H1 (cell line): ENCODE measurements at places on chromosomes 3 and 15. TPM values are rescaled to one million over a fixed set of nuclear protein-coding genes. Genes with fewer than 3 reads are reported as not detected.

The TRAK1 gene
- 32.7 and 35.4 TPM in 2 replicates for total RNA-seq

GRCh38 chr3:69144631-69145245 lies 22.3 kb upstream of the LMOD3 start:
- H3K36me3 ChIP-seq, result no peaks in the 10 kb centered on the region
- no peak overlapping the region for H3K4me3 ChIP-seq
- H3K4me1 ChIP-seq, result peaks cover 3% of the 10 kb centered on the region
- no peak overlapping the region for H3K27ac ChIP-seq

The ALDH1L1 gene
- 1.6 TPM in 2 replicates for total RNA-seq

DNA sequence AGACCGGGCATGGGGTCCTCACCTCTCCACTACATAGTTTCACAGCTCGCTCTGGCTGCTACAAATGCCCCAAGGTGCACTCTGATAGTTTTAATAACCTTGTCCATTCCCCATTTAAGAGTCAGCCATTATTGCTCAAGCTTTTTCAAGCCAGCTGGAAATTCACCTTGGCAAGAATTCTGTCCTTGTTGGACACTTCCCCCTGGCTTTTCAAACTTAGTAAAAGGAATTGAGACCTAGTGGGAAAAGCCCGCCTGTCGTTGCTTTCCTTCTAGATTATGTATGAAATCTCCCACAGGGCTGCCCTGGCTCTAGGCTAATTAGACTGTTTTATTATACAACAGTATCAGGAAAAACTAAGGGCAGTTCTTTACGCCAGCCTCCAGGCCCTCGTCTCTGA lies 293.7 kb upstream of the GADL1 start:
- H3K27me3 ChIP-seq, result no peaks in the 10 kb centered on the region
- DNase-seq, result no peak
- H3K36me3 ChIP-seq, result no peaks in the 10 kb centered on the region
- H3K4me3 ChIP-seq, result no peak overlapping the region

DNA sequence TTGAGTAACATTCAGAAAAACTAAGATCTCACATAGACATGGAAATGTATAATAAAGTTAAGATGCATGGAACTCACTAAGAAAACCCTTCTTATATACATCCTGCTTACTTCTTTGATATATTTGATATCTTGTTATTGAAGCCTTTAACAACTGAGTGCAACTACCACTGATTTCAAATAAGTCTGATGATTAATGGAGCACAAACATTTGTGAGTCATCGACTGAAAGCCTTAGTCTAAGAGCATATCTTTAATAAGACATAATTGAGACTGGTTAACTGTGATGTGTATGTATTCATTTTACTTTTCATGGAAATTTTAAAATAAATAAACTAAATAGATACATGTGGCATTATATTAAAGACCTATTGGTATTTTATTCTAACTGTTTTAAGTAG lies 740.5 kb downstream of the EPHA3 start:
- no peaks in the 10 kb centered on the region; the same call in 1 of the 2 replicates for H3K36me3 ChIP-seq
- no peaks in the 10 kb centered on the region for H3K4me1 ChIP-seq
- H3K27ac ChIP-seq, result no peak overlapping the region
- no peaks in the 10 kb centered on the region for H3K27me3 ChIP-seq

The FBN1 gene
- total RNA-seq, result 3.3 and 4.0 TPM in 2 replicates

The LMAN1L gene
- total RNA-seq, result not detected in 2 replicates

The PLA1A gene
- total RNA-seq, result not detected in 2 replicates

- no peak overlapping the region for H3K4me3 ChIP-seq
- H3K36me3 ChIP-seq, result peaks cover 3% of the 10 kb centered on the region; the same call in 1 of the 2 replicates
- DNase-seq, result no peak
- no peak overlapping the region for H3K27ac ChIP-seq
- no peaks in the 10 kb centered on the region for H3K27me3 ChIP-seq
Measured at GRCh38 chr3:127491323-127491722, 99.2 kb downstream of the TPRA1 start.

DNA sequence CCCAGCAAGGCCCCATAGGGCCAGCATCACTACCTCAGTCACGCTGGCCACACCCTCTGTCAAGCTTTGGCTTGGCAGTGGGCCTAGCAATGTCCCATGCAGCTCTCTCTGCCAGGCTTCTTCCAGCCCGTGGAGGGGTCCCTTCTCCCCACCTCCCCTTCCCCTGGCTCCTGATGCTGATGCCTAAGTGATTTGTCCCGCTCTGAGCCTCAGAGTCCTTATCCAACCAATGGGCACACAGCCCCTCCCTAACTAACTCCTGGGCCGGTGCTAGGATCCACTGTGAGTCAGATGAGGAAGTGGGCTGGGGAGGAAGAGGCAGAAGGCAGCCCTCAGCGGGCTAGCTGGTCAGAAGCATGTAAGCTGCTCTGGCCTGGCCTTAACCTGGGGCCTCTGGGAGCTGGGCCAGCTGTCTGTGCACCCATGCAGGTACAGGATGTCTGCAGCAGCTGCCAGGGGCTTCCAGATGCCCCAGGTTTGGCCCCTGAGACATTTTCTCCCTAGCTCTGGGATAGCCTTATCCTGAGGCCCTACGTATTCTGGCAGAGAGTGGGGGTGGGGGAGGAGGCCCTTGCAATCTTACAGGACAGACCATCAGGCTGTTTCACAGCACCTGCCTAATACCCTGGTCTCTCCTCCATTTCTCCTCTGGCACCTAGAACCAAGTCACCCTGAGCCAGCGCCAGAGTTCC lies 740 bp upstream of the ZBTB47 start:
- H3K27ac ChIP-seq, result no peak overlapping the region
- H3K4me3 ChIP-seq, result no peak overlapping the region
- H3K4me1 ChIP-seq, result peaks cover 39% of the 10 kb centered on the region
- DNase-seq, result peak; percentile 58
- peaks cover 4% of the 10 kb centered on the region; the same call in 1 of the 2 replicates for H3K36me3 ChIP-seq

The COL6A5 gene
- total RNA-seq, result 0.06 TPM in 1 of 2 replicates, not detected in the other

DNA sequence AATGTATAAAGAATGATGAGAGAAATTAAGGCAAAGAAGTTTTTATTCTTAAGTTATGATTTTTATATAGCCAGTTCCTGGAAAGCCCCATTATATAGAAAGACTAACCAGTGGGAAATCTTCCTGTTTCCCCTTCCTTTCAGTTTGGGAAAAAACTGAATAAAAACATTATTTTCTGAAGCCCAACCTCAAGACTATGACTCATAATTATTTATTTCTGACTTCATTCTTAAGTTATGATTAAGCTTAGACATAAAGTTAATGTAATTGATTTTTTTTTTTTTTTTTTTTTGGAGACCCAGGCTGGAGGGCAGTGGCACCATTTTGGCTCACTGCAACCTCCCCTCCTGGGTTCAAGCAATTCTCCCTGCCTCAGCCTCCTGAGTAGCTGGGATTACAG lies 55.8 kb downstream of the TRPC1 start:
- H3K4me1 ChIP-seq, result no peaks in the 10 kb centered on the region
- no peaks in the 10 kb centered on the region for H3K36me3 ChIP-seq
- H3K27me3 ChIP-seq, result no peaks in the 10 kb centered on the region
- no peak for DNase-seq
- no peak overlapping the region for H3K4me3 ChIP-seq

DNA sequence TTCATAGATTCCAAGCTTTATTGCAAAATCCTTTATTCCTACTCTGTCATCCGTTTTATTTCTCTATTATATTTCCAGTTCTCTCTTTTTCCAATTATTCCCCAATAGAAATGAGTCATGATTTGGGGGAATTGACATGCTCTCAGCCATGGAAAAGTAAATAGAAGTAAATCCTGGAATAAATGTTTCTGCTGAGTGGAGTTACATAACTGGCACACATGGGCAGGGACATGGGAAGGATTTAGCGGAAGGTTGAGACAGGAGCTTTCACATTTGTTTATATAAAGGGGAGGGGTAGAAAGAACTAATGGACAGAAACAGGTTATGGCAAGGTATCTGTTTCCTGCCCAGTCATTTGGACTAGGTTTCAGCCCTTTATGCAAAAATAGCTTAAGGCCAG lies 221.6 kb downstream of the PLOD2 start:
- H3K4me3 ChIP-seq, result no peak overlapping the region
- H3K27ac ChIP-seq, result no peak overlapping the region
- no peak for DNase-seq
- no peaks in the 10 kb centered on the region for H3K4me1 ChIP-seq
- no peaks in the 10 kb centered on the region for H3K27me3 ChIP-seq

The RAB6B gene
- total RNA-seq, result 15.6 and 16.8 TPM in 2 replicates

- H3K27ac ChIP-seq, result no peak overlapping the region
- H3K4me1 ChIP-seq, result no peaks in the 10 kb centered on the region
- H3K36me3 ChIP-seq, result peaks cover 7% of the 10 kb centered on the region; the same call in 1 of the 2 replicates
- H3K4me3 ChIP-seq, result no peak overlapping the region
- H3K27me3 ChIP-seq, result no peaks in the 10 kb centered on the region
- no peak for DNase-seq
Measured at GRCh38 chr3:31790193-31791089, 190.6 kb downstream of the OSBPL10 start.

DNA sequence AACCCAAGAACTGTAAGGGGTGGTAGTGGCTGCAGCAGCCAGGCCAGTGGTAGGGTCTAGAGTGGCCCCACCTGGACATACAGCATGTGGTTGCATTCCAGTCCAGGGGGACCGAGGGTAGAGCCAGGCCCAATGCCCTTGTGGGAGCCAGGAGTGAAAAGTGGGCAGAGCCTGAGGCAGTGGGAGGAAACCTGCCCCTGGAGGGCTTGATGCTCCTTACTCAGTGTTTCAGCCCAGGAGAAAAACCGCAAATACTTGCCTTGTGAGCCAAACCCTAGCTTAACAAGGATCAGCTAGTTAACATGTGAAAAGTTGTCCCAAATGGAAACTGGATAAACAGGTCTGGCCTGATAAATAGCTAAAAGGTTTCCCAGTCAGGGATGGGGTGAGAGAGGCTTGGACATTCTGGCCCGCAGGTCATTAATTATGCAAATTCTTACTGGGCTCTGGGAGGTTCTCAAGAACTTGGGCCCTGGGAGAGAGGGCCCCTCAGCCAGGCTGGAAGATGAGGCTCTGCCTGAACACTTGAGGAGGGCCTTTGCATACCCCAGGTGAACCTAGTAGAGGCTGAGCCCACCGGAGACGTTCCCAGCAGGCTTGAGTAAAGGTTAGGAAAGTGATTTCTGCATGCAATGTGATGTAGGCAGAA lies 222.1 kb downstream of the THSD4 start:
- H3K27ac ChIP-seq, result peak overlapping the region; percentile 26; the same call in 1 of the 2 replicates
- H3K36me3 ChIP-seq, result no peaks in the 10 kb centered on the region
- no peak for DNase-seq
- no peak overlapping the region for H3K4me3 ChIP-seq
- no peaks in the 10 kb centered on the region for H3K27me3 ChIP-seq
- H3K4me1 ChIP-seq, result peaks cover 12% of the 10 kb centered on the region

DNA sequence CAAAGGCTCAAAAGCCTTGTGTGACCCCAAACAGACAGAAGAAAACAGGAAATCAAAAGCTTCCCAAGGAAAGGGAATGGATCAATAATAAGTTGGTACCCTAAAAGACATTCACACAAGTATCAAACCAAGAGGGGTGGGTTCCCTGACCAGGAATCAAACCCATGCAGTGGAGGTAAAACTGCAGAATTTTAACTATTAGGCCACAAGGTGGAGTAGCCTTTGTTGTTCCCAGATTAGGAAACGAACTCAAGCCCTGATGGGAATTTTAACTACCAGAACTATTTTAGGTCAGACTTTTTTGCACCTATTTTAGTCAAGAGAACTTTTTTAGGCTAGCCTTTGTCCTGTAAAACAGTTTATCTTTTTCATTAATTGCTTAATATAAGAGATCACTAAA lies 31.4 kb downstream of the SETMAR start:
- no peaks in the 10 kb centered on the region for H3K27me3 ChIP-seq
- H3K4me3 ChIP-seq, result no peak overlapping the region

The EXOSC7 gene
- 86.3 and 94.5 TPM in 2 replicates for total RNA-seq

The TTC21A gene
- 1.7 and 2.8 TPM in 2 replicates for total RNA-seq

The SATB1 gene
- 28.0 and 28.4 TPM in 2 replicates for total RNA-seq

DNA sequence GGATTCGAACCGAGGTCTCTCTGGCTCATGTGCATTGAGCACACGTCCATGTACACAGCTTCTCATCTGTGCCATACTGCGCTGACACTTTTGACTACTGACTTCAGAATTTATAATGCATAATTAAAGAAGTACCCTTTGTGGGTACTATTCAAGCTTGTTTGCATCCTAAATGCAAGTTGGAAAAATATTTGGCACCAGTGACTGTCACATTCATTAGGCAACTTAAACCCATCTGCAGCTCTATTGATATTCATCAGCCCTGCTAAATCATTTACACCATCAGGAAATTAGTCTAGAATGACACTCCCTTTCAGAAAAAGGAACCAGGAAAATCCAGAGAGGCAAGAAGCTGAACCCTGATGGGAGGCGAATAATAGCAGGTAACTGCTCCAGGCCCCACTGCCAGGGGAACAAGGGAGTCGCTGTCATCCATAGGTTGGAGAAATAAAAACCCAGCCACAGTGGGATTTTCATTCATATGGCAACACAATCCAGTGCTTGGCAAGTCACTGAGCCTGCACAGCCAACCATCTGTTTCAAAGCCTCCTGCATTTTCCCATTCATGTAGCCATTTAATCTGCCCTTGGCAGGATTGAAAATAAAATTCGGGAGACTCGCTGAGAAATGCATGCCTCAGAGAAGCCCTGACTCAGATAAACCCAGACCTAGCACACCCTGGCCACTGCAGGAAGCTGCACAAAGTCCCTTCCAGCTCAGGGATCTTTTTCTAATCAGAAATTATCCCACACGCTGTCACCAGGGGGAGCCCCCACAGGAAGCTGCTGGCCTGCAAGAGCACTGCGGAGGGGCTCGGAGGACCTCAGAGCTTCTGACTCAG lies 103.0 kb upstream of the VEPH1 start:
- no peaks in the 10 kb centered on the region for H3K27me3 ChIP-seq
- DNase-seq, result peak; percentile 94
- H3K4me1 ChIP-seq, result no peaks in the 10 kb centered on the region
- no peak overlapping the region for H3K27ac ChIP-seq
- no peak overlapping the region; the same call in 1 of the 2 replicates for H3K4me3 ChIP-seq
- no peaks in the 10 kb centered on the region for H3K36me3 ChIP-seq

DNA sequence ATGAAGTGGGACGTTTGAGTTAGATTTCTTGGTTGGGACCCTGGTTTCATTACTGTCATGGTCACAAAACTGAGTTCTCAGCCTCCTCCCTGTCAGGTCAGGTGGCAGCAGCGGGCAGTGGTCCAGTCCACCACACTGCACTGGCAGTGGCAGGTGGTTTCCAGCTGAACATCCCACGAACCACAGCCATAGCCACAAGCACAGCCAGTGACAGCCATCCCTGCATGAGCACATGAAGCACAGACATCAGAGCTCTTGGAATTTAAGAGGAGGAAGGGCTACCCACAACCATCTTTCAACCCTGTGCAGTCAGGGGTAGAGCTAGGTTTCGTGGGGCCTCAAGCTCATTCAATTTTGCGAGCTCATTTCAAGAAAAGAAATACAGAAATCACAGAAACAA lies 1.5 kb downstream of the RETNLB start:
- H3K4me3 ChIP-seq, result no peak overlapping the region
- H3K27ac ChIP-seq, result no peak overlapping the region
- no peak for DNase-seq
- H3K36me3 ChIP-seq, result no peaks in the 10 kb centered on the region
- H3K4me1 ChIP-seq, result no peaks in the 10 kb centered on the region
- no peaks in the 10 kb centered on the region for H3K27me3 ChIP-seq

The IL5RA gene
- not detected in 2 replicates for total RNA-seq

The COL7A1 gene
- 7.8 and 10.7 TPM in 2 replicates for total RNA-seq
